ENCODE measurements at places on chromosomes 16 and 17. TPM values are rescaled to one million over a fixed set of nuclear protein-coding genes. Genes with fewer than 3 reads are reported as not detected.

DNA sequence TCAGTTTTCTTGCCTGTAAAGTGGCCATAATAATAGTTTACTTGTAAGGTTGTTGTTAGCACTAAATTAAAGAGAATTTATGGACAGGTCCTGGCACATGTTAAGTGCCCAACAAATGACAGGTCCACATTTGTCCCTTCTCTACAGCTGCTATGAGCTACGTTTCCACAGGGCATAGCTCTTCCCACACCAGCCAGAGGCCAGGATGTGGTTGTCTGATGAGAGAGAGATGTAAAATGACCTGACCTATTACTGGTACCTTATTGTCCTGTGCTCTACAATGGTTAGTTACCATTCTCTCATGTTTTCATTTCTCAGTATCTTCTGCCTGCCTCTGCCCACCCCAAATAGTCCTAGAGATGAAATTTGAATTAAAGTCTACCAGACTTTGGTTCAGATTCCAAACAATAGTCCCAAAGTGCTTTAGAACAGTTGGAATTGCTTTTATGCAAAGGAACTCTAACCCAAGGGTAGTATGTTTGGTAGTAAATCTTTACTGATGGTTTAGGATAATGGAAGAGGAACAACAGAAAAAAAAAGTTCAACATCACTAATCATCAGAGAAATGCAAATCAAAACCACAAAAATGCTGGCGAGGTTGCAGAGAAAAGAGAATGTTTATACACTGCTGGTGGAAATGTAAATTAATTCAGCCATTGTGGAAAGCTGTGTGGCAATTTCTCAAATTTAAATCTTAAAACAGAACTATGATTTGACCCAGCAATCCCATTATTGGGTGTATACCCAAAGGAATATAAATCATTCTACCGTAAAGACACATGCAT is 57.1 kb upstream of the ANKFN1 start:
- DNase-seq: no peak

- peak; percentile 54 for DNase-seq
These were observed 342.2 kb upstream of the TNRC6C start for GRCh38 chr17:77616254-77616731.

GRCh38 chr17:74271281-74271680 is 2.8 kb upstream of the DNAI2 start:
- DNase-seq: no peak

DNA sequence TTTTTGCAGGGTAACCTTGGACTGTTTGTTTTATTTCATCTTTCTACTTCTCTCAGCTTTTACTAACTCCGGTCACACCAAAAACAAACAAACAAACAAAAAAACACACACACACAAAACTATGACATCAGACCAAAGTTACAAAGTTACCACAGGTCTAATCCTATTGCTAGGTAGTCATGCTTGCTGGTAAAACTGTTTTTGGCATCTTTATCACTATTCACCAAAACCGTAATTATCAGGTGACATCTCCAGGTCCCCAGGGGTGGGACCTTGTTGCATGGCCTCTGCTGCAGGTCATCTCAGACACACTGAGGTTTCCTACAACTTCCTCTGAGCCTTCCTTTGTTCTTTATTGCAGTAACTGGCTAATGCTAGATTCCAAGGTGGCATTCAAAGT is 162.3 kb downstream of the ABCA8 start:
- DNase-seq: no peak

GRCh38 chr16:76360404-76360803 is 83.2 kb downstream of the CNTNAP4 start:
- no peak for DNase-seq

GRCh38 chr16:727291-727977 is 528 bp downstream of the HAGHL start:
- no peak for DNase-seq

DNA sequence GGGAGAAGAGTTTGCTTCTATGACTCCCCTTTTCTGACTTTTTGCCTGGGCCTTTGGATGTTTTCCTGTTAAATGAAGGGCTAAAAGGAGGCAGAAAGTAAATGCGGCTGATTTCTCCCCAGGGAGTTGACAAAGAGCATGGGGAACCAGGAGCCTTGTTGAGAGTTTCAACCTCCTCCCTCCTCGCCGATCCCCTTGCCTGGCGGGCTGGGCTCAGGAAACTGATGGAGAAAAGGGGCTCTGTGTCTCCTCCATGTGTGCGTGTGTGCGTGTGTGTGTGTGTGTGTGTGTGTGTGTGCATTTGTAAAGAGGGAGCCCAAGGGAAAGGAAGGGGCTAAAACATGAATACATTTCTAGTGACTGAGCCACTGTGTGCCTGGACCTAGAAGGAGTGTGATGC is 94.5 kb downstream of the ZDHHC7 start:
- DNase-seq: no peak

DNA sequence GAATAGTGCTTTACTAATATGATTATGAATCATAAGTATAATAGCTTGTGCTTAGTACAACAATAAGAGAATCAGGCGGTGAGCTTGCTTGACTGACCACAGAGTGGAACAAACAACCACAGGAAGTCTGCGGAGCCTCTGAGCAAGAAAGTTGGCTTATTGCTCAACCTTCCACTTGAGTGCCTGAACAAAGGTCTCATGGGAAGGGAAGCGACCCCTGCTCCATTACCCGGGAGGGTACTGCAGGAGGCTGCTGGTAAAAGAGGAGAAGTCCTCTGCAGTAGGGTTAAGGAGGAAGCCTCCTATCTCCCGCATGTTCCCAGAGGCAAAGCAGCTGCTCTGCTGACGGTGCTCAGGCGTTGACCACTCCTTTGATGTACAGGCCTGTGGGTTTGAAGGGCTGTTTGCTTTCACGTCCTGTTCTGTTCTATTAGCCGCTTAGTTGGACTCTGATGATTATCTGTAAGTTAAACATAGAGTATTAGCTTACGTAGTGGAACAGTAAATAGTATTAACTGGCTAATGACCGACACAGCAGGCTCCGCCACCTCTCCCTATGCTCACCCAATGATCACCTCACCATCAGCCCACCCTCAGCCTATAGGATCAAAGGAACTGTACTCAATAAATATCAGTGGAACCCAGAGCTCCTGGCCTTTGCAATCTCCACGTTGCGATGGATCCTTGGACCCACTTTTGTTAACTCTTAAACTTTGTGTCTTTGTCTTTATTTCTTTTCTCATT is 17.5 kb downstream of the ALOX15B start:
- DNase-seq: peak; percentile 75

Gene MLYCD
- 2.5 TPM for total RNA-seq

Gene HOXB13
- total RNA-seq: not detected

Gene WFDC1
- total RNA-seq: not detected

Gene FBXO31
- total RNA-seq: 43.2 TPM

Gene PPP1R27
- total RNA-seq: 0.29 TPM

Gene CCL7
- not detected for total RNA-seq

All from MCF 10A (cell line).